Purkinje cell (primary cell): ENCODE measurements at places on chromosomes 2 and 18. TPM values are rescaled to one million over a fixed set of nuclear protein-coding genes. Genes with fewer than 3 reads are reported as not detected.

The TUBA4B gene
- polyA plus RNA-seq: not detected in 2 replicates

The TMEM247 gene
- not detected in 2 replicates for polyA plus RNA-seq

The FLACC1 gene
- 0.88 and 1.1 TPM in 2 replicates for polyA plus RNA-seq

The NCKAP5 gene
- polyA plus RNA-seq: 3.3 and 7.6 TPM in 2 replicates

The ASTL gene
- not detected in 2 replicates for polyA plus RNA-seq

The HOXD3 gene
- not detected in 2 replicates for polyA plus RNA-seq

The DSG1 gene
- polyA plus RNA-seq: 0.74 TPM in 1 of 2 replicates, not detected in the other

The DIPK1C gene
- polyA plus RNA-seq: 0.60 and 2.6 TPM in 2 replicates

The GREB1L gene
- polyA plus RNA-seq: 1.4 and 5.0 TPM in 2 replicates

The IL1RN gene
- not detected in 2 replicates for polyA plus RNA-seq

The CDH19 gene
- polyA plus RNA-seq: 0.13 TPM in 1 of 2 replicates, not detected in the other

The CFAP65 gene
- 2.5 TPM in 1 of 2 replicates, not detected in the other for polyA plus RNA-seq

The DPP4 gene
- polyA plus RNA-seq: 0.11 TPM in 1 of 2 replicates, not detected in the other

The KLHL29 gene
- 3.2 and 5.2 TPM in 2 replicates for polyA plus RNA-seq

The CXCR4 gene
- 4.0 and 6.1 TPM in 2 replicates for polyA plus RNA-seq

The CD226 gene
- 0.10 and 1.2 TPM in 2 replicates for polyA plus RNA-seq

The TEX44 gene
- polyA plus RNA-seq: not detected in 2 replicates

The STPG4 gene
- 0.56 TPM in 1 of 2 replicates, not detected in the other for polyA plus RNA-seq

The MZT2A gene
- polyA plus RNA-seq: 9.9 and 13.3 TPM in 2 replicates

The CPO gene
- 0.20 TPM in 1 of 2 replicates, not detected in the other for polyA plus RNA-seq

The LINC00305 gene
- polyA plus RNA-seq: not detected in 2 replicates

The MFSD2B gene
- not detected in 2 replicates for polyA plus RNA-seq

The ARHGAP28 gene
- not detected in 2 replicates for polyA plus RNA-seq

The PKDCC gene
- 4.9 TPM in 1 of 2 replicates, not detected in the other for polyA plus RNA-seq

The PLEKHH2 gene
- polyA plus RNA-seq: 15.9 and 19.2 TPM in 2 replicates

The TBR1 gene
- 16.6 TPM in 1 of 2 replicates, not detected in the other for polyA plus RNA-seq

The RIT2 gene
- 15.9 and 21.0 TPM in 2 replicates for polyA plus RNA-seq

The RGPD4 gene
- 0.08 TPM in 1 of 2 replicates, not detected in the other for polyA plus RNA-seq

The FER1L5 gene
- not detected in 2 replicates for polyA plus RNA-seq

The CRYBA2 gene
- not detected in 2 replicates for polyA plus RNA-seq

The CRYGD gene
- 0.42 and 2.2 TPM in 2 replicates for polyA plus RNA-seq

The HOXD8 gene
- polyA plus RNA-seq: not detected in 2 replicates
